Activated CD4-positive, alpha-beta T cell treated with anti-CD3 and anti-CD28 coated beads for 1 hour (primary cell): ENCODE measurements at places on chromosomes 2 and 18.

DNA sequence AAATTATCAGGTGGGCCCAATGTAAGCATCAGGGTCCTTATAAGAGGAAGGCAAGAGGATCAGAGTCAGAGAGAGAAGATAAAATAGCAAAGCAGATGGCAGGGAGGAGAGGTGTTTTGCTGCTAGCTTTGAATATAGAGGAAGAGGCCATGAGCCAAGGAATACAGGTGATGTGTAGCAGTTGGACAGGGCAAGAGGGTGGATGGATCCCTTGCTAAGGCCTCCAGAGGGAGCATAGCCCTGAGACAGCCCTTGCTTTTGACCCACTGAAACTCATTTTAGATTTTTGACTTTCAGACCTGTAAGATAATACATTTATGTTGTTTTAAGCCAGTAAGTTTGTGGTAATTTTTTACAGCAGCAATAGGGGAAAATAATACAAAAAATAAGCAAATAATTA is 116.6 kb upstream of the PARD3B start:
- no peak for DNase-seq

DNA sequence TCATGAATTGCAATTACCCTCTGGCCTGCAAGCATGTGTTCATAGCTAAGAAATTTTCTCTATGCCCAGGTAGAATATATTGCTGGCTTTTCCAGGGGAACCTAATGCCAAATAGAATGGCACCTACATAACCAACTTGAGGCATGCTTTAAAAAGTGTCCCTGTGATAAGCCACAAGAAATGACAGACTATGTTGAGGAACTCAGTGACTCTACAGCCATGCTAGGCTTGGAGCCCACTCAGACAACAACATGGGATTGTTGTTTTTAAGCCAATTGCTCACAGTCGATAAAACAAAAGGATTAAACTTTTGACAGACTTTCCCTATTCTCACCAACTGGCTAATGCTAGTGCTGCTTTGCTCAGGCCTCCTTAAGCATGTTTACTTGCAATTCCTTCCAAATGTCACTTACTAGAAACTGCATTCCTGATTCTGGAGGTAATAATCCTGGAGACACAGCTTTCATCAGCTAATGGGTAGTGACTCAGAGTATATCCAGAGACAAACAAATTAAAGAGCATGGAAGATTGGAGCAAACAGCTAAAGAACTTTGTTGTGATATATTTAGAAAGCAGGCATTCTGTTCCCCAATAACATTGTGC is 249.0 kb downstream of the SLC8A1 start:
- no peak for DNase-seq

- DNase-seq = no peak
Measured at GRCh38 chr2:62597323-62597722, 91.3 kb upstream of the TMEM17 start.

- no peak for DNase-seq
Measured at GRCh38 chr18:49319590-49319989, 140.9 kb downstream of the DYM start.

DNA sequence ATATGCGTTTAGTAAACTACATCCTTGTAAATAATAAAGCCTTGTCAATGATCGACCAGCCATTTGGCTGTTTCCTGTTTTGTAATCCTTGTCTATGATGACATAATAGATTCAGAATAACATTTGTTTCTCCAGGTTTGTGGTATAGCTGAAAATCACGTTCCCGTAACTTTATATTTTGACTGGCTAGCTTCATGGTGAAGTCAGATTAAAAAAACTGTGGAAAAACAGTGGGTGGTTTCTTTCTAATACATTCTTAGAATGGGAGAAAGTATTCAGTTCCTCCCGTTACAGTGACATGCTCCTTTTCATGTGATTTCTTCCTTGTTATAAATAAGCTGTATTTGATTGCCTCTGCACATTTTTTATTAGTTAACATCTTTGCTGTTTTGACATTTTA is 366.9 kb downstream of the NYAP2 start:
- DNase-seq = no peak

DNA sequence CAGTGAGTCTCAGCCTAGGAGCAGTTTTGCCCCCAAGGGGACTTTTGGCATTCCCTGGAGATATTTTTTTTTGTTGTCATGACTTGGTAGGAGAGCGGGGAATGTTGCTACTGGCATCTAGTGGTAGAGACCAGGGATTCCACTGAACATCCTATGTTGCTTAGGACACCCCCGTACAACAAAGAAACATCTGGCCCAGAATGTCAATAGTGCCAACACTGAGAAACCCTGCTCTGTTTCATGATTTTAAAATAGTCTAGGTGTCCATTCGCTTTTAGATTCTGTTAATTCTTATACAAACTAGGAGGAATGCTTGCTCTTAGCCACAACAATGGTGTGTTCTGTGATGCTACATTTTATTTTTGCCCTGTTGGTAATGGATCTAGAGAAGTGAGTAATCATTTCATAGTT is 225.8 kb upstream of the SIX3 start:
- no peak for DNase-seq

DNA sequence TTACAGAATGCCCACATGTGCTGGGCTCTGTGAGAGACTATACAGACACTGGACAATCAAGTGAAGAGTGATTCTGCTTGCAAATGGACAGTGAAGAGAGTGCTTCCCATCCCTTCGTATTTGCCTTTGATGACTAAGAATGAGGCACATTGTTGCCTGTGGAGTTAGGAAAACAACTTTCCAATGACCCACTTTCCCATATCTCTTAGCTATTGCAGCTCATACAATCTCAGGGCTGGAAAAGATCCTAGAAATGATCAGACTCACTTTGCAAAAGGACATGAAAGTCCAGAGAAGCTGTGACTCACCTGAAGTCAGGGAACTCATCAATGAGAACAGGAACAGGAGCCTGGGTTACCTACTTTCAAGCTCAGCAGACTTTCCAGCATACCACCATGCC is 440.5 kb upstream of the TCF4 start:
- DNase-seq = no peak

DNA sequence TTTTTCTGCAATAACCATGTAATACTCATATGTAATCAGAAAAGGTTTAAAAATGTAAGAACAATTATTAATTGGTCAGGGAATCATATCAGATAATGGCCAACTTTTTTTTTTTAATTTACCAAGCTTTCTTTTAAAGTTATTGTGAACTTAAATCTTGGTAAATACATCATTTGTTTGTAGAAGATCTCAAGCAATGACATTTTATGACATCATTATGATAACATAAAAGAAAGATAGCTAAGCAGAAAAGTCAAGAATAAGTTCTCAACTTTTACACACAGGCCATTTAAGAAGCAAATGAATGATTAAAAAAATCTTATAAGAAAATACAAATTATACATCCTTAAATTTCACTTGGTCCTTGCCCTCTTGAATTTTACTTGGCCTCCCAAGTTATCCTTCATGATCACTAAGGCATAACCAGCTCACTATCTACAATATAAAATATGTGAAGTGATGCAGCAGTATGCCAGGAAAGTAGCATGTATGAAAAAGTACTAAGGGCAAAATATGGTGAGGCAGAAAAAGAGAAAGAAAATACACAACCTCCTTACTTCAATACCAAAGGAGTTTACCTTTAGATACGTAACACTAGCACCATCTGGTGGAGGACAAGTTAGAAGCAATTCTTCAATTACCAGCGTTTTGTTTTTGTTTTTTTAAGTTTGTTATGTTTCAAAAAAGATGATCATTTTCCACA is 116.6 kb downstream of the SRBD1 start:
- no peak for DNase-seq

- no peak for DNase-seq
Measured at GRCh38 chr2:70463997-70464396, 89.6 kb downstream of the TGFA start.

- DNase-seq = peak; percentile 95
Measured at GRCh38 chr2:186485871-186486650, at the start of gene ZC3H15. TSS of gene ZC3H15 (plus strand) at chr2:186486260. CDS start at chr2:186486383, 123 bp downstream.

DNA sequence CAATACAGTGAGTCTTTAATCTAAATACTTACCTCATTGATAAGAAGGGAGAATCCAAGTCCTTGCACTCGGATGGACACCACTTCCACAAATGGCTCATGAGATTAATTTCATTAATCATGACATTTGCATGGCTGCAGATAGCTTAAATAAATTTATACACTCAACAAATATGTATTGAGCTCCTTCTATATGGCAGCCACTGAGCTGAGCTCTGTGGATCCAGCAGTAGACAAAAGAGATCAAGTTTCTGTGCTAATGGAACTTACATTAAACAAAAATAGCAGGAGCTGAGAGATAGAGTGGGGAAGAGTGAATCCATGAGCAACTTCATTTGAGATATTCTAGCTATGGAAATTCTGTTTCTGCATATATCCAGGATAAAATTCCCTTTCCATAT is 44.4 kb downstream of the RAB27B start:
- DNase-seq = no peak

GRCh38 chr2:181304011-181304844 is 153.0 kb upstream of the ITGA4 start:
- no peak for DNase-seq

DNA sequence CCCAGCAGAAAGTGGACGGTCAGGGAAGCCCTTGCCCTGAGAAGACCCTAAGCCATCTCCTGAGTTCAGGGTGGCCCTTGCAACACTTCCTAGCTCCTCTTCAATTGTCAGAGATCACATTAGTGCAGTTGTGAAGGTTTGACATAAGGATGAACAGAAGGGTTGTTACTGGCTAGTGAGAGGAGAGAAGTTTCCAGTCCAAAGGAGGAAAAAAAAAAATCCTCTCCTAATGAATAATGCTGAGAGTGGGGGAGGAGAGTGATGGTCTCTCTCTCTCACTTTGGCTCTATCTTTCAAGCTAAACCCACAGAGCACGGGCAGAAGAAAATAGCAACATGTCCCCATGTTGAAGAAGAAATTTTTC is 819.9 kb downstream of the BCL11A start:
- no peak for DNase-seq

- no peak for DNase-seq
Measured at GRCh38 chr2:182717416-182717815, 1.4 kb downstream of the DNAJC10 start.

DNA sequence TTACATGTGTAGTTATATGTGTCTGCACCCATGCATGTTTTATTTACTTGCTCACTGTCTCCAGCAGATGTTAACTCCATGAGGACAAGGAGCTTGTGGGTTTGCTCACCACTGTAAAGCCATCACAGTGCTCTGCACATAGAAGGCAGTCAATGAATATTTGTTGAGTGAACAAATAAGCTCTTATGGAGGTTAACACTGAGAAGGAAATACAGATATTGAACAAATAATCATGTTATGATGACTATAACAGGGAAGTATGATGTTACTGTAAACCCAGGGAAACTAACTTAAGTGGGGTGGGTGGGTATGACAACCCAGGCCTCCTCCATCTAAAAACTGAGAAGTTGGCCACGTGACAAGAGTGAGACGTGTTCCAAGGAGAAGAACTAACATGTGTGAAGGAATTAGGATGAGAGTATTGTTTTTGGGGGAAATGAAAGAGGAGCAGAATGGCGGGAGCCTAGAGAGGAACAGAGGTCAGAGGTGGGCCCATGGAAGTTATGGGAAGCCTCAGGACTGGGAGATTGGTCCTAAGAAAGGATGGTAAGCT is 6.0 kb upstream of the FAM117B start:
- no peak for DNase-seq

DNA sequence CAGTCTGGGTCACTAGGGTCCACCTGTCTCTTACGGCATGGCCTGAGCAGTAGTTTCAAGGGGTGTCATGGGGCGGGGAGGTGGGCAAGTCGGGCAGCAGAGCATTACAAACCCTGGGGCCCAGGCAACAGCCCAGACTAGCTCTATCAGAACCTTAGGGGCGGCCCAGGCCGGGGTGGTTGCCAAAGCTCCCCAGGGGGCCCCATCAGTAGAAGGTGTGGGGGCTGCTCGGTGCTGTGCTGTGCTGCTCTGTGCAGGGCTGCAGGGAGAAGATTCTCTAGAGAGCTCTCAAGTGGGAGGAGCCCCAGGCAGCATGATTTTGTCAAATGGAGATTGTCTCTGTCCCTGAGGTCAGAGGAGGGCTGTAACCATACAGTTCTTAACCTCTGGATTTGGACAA is 36.4 kb upstream of the SLC14A1 start:
- DNase-seq = no peak

GRCh38 chr2:188285049-188285448 is 6.6 kb upstream of the GULP1 start:
- DNase-seq = no peak
